GM06990 (cell line): ENCODE measurements at places on chromosomes 6 and 20.
A peak's percentile ranks its signal among the peaks of the same experiment; 100 is the strongest.

DNA sequence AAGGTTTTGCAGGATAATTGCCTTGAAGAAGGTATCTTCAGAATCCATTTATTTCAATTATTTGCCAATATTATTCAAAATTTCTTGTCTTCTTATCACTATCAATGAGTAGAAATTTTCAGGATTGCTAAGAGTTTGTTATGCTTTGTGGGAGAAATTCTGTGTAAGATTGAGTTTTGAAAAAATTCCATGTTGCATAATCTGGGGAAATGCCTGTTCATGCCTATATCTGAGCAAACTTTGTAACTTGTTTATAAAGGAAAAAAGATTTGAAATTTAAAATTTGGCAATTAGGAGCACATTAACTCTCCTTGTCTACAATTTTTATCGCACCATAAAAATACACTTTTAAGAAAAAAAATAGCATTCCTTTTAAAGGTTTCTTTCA, 39.8 kb upstream of the EDN1 start:
- no peak for DNase-seq

- no peak for DNase-seq
These were observed 123.5 kb downstream of the GRM4 start for GRCh38 chr6:34022250-34022872.

DNA sequence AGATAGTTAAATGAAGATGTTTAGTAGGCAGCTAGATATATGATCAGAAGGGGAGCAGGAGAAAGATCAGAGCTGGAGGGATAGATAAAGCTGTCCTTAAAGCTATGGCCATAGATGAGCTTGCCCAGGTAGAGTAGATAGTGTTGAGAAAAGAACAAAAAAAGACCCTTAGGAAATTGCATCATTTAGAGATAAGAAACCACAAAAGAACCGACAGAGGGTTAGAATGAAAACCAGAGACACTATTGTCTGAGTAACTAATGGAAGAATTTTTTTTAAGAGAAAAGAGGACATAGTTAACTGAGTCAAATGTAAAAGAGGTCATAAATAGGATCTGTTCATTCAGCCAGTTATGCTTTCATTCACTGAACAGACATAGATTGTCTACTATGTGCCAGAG, 101.8 kb downstream of the TNFAIP3 start:
- peak; percentile 45 for DNase-seq

GRCh38 chr6:35426074-35426473, 26.1 kb upstream of the FANCE start:
- no peak for DNase-seq

DNA sequence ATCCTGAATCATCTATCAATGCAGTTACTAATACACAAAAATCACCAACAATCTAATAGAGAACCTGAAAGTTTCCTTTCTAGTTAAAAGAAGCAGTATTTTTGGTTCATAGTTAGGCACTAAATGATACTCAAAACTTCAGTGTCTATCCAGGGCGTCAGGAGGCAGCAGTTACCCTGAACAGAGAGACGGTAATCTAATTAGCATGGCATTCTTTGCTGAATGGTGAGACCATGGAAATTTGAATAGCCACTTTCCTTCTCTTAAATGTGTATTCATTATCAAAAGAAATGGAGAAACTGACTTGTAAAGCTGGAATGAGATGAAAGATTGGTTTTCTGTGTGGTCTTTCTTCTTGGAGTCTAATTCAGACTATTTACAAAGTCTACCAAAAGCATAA, 146.6 kb upstream of the BMP5 start:
- DNase-seq, result no peak

- DNase-seq, result no peak
These were observed 151.2 kb downstream of the ELOVL4 start for GRCh38 chr6:79796197-79796596.

- DNase-seq, result peak; percentile 80
These were observed 13.3 kb downstream of the DUSP22 start for GRCh38 chr6:305371-306206.

DNA sequence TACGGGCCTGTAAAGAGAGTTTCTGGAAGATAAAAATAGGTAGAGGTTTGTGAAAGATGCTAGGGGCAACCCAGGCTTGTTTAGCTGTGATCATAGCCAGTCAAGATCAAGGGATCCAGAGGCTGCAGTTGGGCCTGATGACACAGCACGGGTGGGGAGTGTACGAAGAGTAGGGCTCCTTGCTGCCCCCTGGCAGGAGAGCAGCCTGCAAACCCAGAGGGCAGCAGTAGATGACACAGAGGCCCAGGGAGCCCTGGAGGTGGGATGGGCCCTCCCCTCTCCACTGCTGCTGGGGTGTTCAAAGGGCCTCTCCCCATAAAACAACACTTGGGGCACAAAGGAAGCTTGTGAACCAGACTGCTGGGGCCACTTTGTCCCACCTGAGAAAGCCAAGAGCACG, 47.2 kb downstream of the VEGFA start:
- no peak for DNase-seq

- DNase-seq, result no peak
These were observed 301.5 kb downstream of the NRN1 start for GRCh38 chr6:5705252-5705651.

DNA sequence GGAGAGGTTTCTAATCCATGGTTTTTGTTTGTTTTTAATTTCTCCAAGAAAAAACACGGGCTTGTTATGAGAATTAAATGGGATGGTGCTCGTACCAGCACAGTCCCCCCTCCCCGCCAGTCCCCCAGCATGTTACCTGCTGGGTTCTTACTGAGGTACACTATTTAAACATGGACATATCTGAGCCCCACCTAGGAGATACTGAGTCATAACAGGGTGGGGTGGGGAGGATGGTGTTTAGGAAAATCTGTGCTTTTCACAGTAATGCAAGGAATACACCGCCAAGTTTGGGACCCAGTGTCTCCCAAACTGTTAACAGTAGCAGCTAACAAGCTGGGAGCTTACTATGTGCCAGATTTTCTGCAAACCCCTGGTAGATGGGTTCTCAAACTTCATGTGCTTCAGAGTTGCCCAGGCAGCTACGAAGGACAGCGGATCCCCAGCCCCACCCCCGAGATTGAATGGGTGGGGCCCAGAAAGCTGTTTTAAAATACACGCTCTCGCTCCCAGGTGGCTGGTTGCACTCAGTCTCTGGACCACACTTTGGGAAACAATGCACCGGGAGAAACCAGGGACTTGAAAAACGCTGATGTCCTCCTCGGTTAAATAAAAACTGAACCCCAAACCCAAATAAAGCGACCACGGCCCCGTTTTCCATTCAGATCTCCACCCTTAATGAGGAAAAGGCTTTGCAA, 995 bp downstream of the ZFP64 start:
- DNase-seq, result peak; percentile 42

GRCh38 chr6:24517659-24518543, 23.1 kb downstream of the ALDH5A1 start:
- DNase-seq, result peak; percentile 55

DNA sequence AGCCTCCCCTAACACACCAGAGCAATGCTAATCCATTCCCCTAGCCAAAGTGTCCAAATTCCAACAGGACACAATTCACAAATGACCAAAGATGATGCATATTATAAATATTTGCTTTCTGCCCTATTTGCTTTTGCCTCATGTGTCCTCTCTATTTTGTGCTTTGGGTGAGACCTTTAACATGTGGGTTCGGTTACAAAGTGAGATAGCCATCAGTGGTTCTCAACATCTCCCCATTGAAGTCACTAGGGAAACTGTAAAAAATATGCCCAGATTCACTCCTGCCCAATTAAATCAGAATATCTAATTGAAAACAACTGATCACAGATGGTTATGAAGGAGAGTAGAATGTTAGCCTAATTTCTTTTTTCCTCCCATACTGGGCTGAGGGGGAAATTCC, 159.2 kb downstream of the MTFR2 start:
- DNase-seq, result no peak

DNA sequence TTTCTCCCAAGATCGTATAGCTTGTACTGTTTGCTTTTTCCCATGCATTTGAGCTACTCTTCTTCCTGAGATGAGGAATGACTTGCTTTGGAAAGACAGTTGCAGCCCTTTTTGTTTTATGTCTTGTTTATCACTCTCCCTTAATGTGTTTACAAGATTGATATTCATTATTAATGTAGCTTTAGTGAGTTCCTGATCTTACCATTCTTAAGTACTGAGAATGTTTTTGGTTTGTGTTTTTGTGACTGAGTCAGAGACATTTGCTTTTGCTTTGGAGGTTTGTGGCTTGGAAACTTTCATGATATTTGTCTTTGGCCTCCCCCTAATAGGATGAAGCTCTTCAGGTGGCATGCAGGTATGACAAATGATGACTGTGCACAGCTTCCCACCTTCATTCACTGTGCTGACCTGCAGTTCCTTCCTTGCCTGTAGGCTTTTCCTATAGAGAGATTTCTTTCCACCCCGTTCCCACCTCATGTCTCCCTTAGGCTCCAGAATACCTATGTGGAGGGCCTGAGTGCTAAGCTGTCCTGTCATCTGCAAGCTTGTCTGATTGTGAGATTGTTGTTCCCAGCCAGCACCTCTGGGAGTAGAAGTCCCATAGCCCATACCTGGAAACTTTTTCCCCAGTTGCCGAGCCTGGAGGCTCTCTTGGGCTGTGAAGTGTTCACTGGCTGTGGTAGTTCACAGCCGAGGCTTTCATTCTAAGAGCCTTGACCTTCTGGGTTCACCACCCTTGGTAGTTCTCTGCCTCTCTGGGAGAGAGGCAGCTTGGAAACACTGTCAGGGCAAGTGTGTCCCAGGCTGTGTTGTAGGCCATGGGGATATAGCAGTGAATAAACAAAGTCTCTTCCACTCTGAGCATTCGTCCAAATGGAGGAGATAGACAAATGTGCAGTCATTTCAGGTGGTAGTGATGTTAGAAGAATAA, 27.1 kb downstream of the CDS2 start:
- DNase-seq, result no peak

- DNase-seq, result no peak
These were observed 49.1 kb downstream of the NFATC2 start for GRCh38 chr20:51493346-51493791.

DNA sequence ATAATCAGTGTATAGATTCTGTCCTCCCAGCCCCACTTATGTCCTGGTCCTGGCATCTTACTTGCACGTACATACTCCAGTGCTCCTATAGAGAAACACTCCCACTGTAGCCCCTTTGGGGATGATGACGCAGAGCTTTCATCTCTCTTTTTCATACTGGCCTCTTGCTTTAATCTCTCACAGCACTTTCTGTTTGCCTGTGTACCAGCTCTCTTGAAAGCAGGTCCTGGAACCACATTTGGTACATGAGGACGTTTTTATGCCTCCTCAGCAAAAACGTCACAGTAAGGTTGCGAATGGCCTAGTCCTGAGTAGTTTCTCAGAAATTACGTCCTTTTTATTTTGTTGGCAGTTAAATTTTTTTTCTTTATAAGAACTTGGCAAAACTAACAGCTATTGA, 10.8 kb downstream of the L3MBTL3 start:
- no peak for DNase-seq

- no peak for DNase-seq
These were observed 67.4 kb downstream of the AIG1 start for GRCh38 chr6:143127941-143128680.

DNA sequence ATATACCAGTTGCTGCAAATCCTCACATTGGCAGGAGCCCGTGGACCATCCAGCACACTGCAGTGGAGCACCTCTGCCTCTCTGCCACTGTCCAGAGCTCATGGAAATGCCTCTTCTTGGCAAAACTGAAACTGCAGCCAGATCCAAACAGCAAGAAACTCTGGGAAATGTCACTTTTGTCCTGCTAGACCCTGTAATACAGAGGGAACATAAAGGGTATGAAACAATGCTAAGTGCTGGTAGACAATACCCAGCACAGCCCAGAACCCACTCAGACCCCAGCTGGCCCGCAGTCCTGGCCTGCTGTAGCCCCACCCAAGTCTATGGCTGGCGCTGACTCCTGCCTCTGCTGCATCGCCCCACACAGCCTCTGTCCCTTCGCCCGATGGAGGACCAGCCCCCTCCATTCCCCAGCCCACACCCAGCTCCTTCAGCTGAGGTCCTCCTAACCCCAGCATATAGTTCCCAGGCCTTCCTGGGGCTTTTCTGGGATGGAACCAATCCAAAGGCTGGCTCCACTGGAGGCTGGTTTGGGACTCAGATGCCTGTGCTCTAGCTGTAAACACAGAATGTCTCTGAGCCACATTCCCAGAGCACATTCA, 242.5 kb downstream of the LRFN2 start:
- no peak for DNase-seq

DNA sequence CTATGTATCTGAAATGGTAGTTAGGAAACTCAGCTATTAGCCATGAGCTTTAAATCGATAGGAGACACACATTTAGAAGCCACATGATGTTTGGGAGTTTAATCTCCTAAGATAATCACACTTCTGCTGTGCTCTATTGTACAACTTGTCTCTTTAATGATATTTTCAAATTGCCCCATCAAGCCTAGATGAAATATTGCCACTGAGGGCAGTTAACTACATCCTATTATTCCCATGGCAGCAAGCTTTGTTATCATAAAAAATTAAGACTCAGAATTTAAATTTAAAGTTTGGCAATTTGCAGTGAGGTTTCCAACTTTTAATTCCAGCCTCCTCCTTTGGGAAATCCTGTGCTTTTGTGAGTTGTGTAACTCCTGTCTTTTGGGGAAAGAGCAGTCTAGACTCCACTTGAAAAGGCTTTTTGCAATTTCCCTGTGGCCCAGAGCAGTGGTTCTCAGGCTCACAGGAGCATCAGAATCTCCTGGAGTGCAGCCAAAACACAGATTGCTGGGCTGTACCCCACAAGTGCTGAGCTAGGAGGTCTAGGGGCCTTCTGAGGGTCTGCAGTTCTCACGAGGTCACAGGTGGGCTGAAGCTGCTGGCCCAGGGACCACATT, 792.4 kb downstream of the QKI start:
- DNase-seq, result no peak

DNA sequence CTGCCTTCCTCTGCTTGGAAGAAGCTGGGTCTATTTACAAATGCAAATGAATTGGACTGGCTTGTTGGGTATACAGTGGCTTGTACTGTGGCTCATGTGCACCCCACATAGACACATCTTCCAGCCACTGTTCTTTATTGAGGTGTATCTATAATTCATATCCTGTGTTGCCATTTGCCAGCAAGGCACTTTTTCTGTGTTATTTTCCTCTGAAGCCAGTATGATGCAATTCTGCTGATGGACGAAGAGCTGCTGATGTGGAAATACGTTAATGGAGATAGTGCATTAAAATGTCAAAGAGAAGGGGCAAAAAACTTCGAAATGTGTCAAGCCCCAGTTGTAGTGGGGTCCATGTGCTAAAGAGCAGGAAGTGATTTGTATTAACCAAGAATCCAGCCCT, 167.5 kb downstream of the TMEM242 start:
- no peak for DNase-seq

DNA sequence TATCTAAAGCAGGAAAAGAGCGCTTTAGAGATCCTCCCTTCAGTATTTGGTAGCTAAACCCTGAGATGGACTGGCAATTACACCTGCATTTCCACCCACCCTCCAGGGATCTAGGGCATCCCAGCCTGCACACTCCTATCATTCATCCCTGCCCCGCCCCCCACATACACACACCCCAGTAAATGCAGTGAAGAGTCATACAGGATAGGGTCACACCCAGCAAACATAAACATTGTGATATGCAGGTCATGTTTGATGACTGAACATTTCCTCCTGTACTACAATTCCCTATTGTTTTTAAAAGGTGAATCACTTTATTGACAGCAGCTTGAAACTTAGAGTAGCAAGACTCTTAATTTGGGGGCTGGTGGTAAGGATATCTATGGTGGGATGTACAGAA, 112.9 kb downstream of the FOXO3 start:
- no peak for DNase-seq

GRCh38 chr6:72987301-72987700, 238.0 kb downstream of the KHDC1L start:
- DNase-seq, result no peak

GRCh38 chr6:37106554-37106953, 63.4 kb upstream of the PIM1 start:
- DNase-seq, result no peak
